CD4-positive, alpha-beta memory T cell (primary cell): ENCODE measurements at places on chromosomes 7 and 10. TPM values are rescaled to one million over a fixed set of nuclear protein-coding genes. Genes with fewer than 3 reads are reported as not detected.

- no peak overlapping the region for H3K27ac ChIP-seq
- peaks cover 18% of the 10 kb centered on the region for H3K4me1 ChIP-seq
- H3K36me3 ChIP-seq = no peaks in the 10 kb centered on the region
Measured at GRCh38 chr10:114631666-114632417, 26.2 kb downstream of the ABLIM1 start.

- peaks cover 32% of the 10 kb centered on the region for H3K4me1 ChIP-seq
- H3K4me3 ChIP-seq = no peak overlapping the region
- H3K36me3 ChIP-seq = peaks cover 4% of the 10 kb centered on the region
- H3K27ac ChIP-seq = no peak overlapping the region
- DNase-seq = no peak
Measured at GRCh38 chr10:102629661-102630614, 14.3 kb upstream of the TRIM8 start.

DNA sequence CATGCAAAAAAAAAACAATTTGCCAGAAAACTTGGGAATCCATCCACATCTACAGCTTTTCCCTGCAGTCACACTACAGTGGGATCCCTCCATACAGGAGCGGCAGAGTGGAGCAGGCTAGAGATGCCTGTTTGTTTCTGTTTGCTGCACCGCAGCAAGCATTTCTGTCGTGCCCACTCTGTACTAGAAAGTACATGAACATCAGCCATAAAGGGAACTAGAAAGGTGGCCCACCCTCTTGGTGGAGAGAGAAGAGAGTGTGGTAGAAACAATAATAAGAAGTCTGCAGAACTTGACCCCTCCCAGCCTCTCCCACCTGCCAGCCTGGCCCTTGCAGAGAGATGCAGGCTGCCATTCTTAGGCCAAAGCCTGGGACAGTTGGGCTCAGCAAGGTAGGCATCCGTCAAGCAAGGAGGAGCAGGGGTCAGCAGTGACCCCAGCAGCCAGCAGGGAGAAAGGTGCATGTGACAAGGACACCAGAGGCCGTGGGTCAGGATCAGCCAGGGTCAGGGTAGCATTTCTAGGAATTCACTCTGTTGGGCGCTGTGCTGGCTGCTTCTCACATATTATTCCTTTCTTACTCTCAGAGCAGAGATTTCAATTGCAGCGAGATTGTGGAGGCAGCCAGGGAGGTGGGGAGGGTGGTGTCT, 171.8 kb downstream of the EGFR start:
- no peaks in the 10 kb centered on the region for H3K4me1 ChIP-seq
- no peak for DNase-seq
- no peaks in the 10 kb centered on the region for H3K27me3 ChIP-seq

SPDYE2B gene
- not detected for total RNA-seq

MNX1 gene
- not detected for total RNA-seq

DNA sequence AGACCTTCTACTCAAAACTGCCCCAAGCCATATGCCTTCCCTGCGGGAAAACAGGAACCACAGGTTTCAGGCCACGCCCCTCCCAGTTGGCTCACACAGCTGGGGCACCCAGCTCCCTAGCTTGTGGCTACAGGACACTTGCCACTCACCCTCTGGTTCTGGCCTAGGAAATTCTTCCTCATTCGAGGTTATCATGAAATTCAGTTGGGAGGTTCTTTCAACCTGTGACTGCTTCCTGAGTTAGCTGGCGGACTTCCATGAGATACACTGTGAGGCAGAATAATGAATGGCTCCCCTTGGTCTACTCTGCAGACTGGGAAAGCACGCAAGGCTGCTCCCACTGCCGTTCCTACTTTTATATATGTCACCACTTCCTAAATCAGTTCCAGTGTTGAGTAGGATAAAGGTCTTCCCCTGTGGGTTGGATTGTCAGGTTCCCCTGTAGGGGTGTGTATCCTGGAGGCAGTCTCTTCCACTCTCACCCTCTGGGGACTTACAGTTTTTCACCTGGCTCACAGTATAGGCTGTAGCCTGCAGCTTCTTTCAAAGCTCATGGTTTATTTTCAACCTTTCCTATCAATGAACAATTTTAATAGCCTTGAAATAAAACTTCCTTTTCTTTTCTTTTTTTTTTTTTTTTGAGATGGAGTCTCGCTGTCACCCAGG, 37.0 kb downstream of the GPR22 start:
- H3K36me3 ChIP-seq = peaks cover 5% of the 10 kb centered on the region
- H3K4me1 ChIP-seq = no peaks in the 10 kb centered on the region
- no peak for DNase-seq
- H3K27ac ChIP-seq = no peak overlapping the region
- no peaks in the 10 kb centered on the region for H3K27me3 ChIP-seq
- H3K4me3 ChIP-seq = no peak overlapping the region

- H3K4me3 ChIP-seq = no peak overlapping the region
- H3K27me3 ChIP-seq = no peaks in the 10 kb centered on the region
- no peaks in the 10 kb centered on the region for H3K4me1 ChIP-seq
Measured at GRCh38 chr7:24318326-24318725, 34.3 kb downstream of the NPY start.

DNA sequence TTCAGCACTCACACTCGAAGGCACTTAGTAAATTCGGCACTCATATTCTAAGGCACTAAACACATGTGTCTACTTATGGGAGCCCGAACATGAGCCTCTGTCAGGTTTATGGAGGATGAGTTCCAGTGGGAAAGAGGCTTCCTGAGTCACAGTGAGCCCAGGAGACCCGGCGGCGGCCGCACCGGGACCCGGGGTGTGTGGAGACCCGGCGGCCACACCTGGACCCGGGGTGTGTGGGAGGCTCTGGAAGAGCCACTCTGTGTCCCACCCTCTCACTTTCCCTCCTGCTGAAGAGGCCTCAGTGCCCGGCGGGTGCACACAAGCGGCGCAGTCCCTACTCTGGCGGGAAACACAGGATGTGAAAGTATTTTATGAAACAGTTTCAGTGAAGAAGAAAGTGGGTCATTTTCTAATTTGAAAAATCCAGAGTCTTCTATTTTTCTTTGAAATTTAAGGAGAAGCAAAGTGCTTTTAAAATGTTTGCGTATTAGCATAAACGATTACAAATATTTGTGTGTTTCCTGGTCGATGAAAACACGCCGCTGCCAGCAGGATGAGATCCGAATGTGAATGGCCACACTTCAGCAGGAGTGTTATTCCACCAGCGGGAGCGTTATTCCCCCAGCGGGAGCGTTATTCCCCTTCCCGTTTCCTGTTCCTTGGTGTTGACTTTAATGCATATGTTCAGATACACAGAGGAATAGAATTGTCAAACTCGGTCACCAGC, 625.1 kb downstream of the DNAJB6 start:
- H3K27ac ChIP-seq = no peak overlapping the region
- H3K4me3 ChIP-seq = no peak overlapping the region
- DNase-seq = no peak
- no peaks in the 10 kb centered on the region for H3K36me3 ChIP-seq

DNA sequence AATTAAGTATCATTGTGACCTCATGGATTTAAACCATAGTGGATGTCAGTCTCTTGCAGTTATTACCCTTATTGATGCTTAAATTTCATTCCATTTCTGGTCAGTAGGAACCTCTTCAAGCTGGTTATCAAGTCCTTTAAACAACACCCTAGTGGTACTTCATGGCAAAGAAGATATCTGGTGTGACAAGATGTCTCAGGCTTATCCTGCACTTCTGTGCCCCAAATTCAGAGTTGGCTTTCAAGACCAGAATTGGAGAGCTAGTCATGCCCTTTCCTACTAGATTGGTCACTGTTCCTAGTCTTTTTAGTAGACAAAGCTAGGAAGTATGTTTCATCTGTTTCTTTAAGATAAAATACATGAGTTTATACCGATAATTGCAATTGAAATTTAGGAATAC, 54.9 kb downstream of the KMT2E start:
- H3K27me3 ChIP-seq = no peaks in the 10 kb centered on the region
- H3K36me3 ChIP-seq = peaks cover 51% of the 10 kb centered on the region
- no peak overlapping the region for H3K27ac ChIP-seq
- peaks cover 10% of the 10 kb centered on the region for H3K4me1 ChIP-seq
- no peak for DNase-seq
- no peak overlapping the region for H3K4me3 ChIP-seq

DNA sequence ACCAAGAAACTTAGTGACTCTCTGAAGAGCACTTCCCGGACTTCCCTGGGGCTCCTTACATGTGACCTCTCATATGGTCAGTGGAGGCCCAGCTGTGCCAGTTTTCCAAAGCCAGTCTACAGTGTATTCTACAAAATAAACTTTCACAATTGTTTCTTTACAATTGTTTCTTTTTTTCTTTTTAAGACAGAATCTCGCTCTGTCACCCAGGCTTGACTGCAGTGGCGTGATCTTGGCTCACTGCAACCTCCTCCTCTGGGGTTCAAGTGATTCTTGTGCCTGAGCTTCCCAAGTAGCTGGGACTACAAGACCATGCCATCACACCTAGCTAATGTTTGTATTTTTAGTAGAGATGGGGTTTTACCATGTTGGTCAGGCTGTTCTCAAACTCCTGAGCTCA, 25.9 kb downstream of the CYP17A1 start:
- H3K27me3 ChIP-seq = no peaks in the 10 kb centered on the region
- H3K27ac ChIP-seq = no peak overlapping the region
- H3K4me3 ChIP-seq = no peak overlapping the region
- H3K36me3 ChIP-seq = peaks cover 46% of the 10 kb centered on the region
- DNase-seq = no peak

GRCh38 chr10:125003146-125003900, 61.4 kb downstream of the ZRANB1 start:
- no peaks in the 10 kb centered on the region for H3K27me3 ChIP-seq
- no peak for DNase-seq
- H3K36me3 ChIP-seq = no peaks in the 10 kb centered on the region
- no peaks in the 10 kb centered on the region for H3K4me1 ChIP-seq

- no peak for DNase-seq
- no peaks in the 10 kb centered on the region for H3K4me1 ChIP-seq
- no peaks in the 10 kb centered on the region for H3K27me3 ChIP-seq
- H3K4me3 ChIP-seq = no peak overlapping the region
- H3K27ac ChIP-seq = no peak overlapping the region
- no peaks in the 10 kb centered on the region for H3K36me3 ChIP-seq
Measured at GRCh38 chr10:120503689-120504088, 46.7 kb downstream of the PLPP4 start.

LIPF gene
- not detected for total RNA-seq

DNA sequence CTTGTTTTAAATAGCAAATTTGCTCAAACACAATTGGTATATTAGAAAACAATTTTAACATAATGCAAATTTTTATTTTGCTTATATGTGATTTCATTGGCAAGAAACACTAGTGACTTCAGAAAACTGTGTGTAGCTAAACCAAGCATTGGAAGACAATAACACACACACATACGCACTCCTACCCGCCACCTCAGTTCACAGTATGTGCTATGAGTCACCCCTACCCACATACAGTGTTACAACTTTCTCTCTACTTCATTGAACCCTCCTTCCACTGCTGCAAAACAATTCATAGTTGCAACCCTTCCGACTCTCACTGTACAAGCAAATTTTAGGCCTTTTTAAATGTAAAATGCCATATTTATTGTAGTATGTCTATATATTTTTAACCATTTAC, 119.9 kb upstream of the THSD7A start:
- H3K4me3 ChIP-seq = no peak overlapping the region
- H3K27me3 ChIP-seq = no peaks in the 10 kb centered on the region
- H3K36me3 ChIP-seq = no peaks in the 10 kb centered on the region
- DNase-seq = no peak
- no peak overlapping the region for H3K27ac ChIP-seq

DNA sequence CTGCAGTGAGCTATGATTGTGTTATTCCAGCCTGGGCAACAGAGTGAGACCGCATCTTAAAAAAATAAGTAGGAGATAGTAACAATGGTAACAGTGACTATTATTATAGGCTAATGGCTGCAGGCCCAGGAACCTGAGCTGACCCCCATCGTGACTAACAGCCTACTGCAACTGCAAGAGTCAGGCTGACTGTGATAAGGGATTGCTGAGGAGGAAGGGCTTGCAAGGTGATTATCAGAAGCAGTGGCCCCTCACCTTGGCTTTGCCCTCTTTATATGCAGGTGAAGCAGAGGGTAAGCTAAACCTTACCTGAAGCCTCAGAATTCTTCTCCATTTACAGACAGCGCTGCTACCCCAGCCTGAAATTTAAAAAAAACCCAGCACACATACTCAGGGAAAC, 83.9 kb upstream of the SDK1 start:
- DNase-seq = no peak
- H3K27ac ChIP-seq = no peak overlapping the region
- H3K4me3 ChIP-seq = no peak overlapping the region
- no peaks in the 10 kb centered on the region for H3K4me1 ChIP-seq
- peaks cover 5% of the 10 kb centered on the region for H3K27me3 ChIP-seq

LRIT1 gene
- total RNA-seq = not detected

GRCh38 chr7:30994206-30995100, 30.7 kb downstream of the GHRHR start:
- no peaks in the 10 kb centered on the region for H3K36me3 ChIP-seq
- no peaks in the 10 kb centered on the region for H3K4me1 ChIP-seq
- H3K27me3 ChIP-seq = no peaks in the 10 kb centered on the region
- no peak for DNase-seq

GRCh38 chr7:68009716-68010115, 1013.1 kb downstream of the TYW1 start:
- H3K36me3 ChIP-seq = no peaks in the 10 kb centered on the region
- H3K27ac ChIP-seq = no peak overlapping the region
- DNase-seq = no peak
- H3K4me1 ChIP-seq = no peaks in the 10 kb centered on the region
- H3K27me3 ChIP-seq = no peaks in the 10 kb centered on the region

DNA sequence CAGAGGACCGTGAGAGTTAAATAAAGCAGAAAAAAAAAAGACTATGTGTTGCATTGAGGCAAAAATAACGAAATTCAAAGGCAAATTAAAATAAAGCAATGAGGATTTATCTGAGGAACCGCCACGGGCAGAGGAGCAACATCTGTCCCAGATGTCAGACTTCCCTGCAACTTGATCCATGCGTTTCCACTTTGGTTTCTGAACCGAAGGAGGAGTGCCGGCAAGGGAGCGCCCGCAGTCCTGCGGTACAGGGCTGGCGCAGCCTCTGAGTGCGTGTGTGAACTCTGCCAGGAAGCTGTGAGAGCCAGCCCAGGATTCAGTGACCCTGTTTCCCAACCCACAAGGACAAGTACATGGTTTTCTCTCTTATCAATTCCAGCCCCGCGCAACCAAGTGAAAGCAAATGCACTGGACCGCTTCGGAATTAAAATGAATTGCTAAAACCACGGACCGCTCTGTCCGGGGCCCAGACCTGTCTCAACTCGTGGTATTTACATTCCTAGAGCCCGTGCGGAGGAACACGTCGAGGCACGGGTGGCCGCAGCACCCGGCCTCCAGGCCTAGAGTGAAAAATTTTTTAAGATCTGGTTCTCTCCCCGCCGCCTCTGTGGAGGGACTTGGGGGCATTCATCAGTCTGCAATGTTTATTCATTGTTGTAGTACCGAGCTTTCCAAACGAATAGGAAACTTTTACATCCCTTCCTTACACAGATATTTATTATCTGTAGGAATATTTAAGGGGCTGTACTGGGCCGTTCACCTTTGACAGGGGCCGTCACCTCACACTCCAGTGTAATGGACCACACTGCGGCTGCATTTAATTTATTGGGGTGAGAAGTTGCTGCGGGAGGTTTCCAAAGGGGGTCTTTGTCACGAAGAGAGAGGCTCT, 291.5 kb upstream of the NFE2L3 start:
- H3K4me3 ChIP-seq = no peak overlapping the region
- H3K27ac ChIP-seq = no peak overlapping the region
- peaks cover 96% of the 10 kb centered on the region for H3K27me3 ChIP-seq
- H3K4me1 ChIP-seq = peaks cover 33% of the 10 kb centered on the region
- H3K36me3 ChIP-seq = no peaks in the 10 kb centered on the region

EIF4EBP2 gene
- total RNA-seq = 54.5 TPM
